Ovary (tissue), 10 donors: ENCODE measurements at places on chromosomes 5 and 9.

DNA sequence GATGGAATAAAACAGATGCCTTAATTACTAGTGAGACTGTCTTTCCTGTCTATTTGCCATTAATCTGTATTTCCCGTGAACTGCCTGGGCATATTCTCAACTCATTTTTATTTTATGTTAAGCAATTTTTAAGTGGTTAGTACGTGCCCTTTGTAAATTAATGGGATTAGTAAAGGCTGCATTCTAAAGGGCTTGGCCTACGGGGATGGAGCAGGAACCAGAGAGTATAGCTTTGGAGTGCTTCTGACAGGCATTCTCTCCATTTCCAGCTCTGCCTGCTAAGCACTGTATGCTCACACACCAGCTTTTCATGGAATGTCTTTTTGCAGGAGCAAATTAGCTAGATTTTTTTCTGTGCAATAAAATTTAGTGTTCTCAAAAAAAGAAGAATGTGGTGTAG, 241.2 kb downstream of the MCTP1 start:
- no peak for DNase-seq

- DNase-seq = peak; percentile 96
Measured at GRCh38 chr9:6008169-6008979, 7.0 kb downstream of the RANBP6 start.

DNA sequence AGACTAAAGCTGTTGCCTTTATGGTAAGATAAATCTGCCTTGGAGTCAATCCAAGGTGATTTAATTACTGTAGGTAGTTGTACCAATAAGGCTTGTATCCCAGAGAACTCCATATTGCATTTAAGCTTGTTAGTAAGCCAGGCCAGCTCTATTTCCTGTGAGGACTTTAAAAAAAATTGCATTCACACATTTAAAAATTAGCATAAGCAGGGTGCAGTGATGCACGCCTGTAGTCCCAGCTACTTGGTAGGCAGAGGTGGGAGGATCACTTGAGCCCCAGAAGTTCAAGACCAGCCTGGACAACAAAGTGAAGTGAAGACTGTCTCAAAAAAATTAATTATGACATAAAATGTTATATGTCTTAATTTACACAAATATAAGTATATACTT, 28.7 kb upstream of the ABL1 start:
- DNase-seq = no peak

DNA sequence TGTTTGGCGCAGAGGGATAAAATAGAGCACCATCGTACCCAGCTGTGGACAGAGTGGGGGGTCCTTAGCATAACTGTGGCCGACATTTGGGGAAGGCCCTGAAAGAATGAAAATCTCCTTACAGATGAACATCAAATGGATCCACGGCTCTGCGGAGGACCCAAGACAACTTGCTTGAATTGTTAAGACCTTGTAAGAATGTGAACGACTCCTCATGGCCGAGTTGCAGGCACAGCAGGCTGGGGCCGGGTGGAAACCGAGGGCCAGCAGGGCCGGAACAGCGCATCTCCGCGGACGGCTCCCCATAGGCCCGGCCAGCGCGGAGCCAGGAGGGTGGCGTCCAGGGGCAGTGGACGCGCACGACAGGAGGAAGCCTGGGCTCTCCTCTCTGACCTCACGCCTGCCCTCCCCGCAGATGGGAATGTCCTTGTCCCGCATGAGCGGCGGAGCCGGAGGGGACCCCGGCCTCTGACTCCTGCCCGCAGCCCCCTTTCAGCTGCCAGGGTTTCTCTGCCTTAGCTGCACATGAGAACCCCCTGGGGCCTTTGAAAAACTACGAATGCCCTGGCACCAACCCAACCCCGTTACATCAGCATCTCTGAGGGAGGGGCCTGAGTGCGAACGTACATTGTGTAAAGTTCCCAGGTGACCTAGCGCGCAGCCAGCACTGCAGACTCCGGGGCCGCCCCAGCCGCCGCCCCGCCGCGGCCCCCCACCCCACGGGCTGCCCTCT, 36.2 kb upstream of the PTCH1 start:
- DNase-seq = peak; percentile 65

- no peak for DNase-seq
Measured at GRCh38 chr5:172632346-172633092, 8.5 kb upstream of the NEURL1B start.

DNA sequence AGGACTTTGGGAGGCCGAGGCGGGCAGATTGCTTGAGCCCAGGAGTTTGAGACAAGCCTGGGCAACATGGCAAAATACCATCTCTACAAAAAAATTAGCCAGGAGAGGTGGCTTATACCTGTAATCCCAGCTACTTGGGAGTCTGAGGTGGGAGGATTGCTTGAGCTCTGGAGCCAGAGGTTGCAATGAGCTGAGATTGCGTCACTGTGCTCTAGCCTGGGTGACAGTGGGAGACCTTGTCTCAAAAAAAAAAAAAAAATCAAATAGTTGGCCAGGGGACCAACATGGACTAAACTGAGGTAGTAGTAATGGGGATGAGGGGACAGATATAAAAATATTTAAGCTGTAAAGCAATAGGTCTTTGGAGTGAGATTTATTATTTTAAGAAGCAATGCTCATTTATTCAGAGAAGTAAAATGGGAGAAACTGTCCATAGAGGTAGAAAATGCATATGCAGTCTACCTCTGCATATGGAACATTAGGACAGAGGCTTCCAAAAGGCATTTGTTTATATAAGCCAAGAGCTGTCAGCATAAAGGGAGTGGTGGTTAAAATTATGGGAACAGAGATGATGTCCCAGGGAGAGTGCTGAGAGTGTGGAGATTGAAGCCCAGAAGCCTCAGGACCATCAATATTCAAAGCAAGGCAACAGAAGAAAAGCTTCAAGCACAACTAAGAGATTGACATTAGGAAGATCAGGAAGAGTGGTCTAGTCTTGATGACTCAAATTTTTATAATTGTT, 98.1 kb downstream of the UBE2R2 start:
- no peak for DNase-seq

DNA sequence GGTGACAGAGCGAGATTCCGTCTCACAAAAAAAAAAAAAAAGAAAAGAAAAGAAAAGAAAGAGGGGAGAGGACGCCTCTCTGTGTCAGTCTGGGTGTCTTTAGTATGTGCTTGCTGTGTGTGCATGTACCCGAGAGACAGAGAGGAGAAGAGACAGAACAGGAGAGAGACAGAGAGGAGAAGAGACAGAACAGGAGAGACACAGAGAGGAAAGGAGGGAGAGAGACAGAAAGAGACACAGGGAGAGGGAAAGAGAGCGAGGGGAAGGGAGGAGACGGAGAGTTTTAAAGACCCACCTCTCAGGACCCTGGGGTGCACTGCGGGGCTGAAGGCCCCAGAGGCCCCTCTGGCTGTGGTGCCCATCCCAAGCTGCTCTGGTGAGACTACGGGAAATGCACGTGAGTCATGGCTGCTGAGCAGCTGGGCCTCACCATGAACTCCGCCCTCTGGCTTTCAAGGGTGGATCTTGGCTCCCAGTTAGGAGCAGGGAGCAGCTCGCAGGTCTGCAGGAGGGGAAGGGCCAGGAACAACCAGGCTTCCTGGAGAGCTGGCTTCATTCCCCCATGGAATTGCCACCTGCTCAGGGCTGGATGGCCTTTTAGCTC, 7.9 kb downstream of the SLC6A3 start:
- no peak for DNase-seq

DNA sequence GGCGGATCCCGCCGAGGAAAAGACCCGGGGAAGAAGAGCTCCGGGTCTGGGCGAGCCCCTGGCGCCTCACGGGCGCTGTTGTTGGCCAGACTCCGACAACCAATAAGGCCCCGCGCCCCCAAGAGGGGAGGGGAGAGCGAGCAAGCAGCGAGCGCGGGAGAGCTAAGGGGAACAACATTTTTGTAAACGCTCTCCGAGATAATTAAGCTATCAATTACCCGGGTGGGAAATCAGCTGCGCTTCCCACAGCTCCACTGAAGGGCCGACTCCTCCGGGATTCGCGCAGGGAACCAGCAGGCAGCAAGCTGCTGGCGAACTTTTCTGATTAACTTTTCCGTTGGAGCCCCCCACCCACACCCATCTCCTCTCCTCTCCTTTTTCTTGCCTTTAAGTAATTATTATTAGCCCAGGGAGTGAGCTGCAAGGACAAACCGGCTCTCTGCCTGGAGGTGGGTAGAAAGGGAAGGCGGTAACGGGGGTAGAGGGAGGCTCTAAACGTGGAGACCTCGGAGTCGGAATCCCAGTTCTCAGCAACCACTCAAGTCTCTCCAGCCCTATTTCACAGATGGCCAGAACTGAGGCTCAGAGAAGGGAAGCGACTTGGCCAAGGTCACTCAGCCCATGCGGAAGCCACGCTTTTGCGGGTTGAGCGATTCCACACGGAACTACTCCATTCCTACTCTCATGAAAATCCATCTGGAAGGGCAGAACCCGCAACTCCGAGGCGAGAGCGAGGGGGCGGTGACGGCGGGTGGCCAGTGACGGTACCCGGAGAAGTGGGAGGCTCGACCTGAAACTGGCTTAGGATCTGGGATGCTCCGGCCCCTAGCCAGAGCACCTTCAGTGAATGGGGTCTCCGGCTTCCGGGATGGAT, 1.3 kb downstream of the ASTN2 start:
- DNase-seq = no peak
